ENCODE measurements at places on chromosomes 7 and 10. TPM values are rescaled to one million over a fixed set of nuclear protein-coding genes. Genes with fewer than 3 reads are reported as not detected.

LLCFC1 gene
- not detected for total RNA-seq

GRCh38 chr7:140586516-140586915 lies 54.1 kb downstream of the DENND2A start:
- DNase-seq: no peak

CLDN3 gene
- total RNA-seq: 14.2 TPM

- no peak for DNase-seq
These were observed 49.1 kb downstream of the STRA8 start for GRCh38 chr7:135282561-135283254.

GRCh38 chr10:94199565-94199964 lies 163.2 kb downstream of the NOC3L start:
- no peak for DNase-seq

DNA sequence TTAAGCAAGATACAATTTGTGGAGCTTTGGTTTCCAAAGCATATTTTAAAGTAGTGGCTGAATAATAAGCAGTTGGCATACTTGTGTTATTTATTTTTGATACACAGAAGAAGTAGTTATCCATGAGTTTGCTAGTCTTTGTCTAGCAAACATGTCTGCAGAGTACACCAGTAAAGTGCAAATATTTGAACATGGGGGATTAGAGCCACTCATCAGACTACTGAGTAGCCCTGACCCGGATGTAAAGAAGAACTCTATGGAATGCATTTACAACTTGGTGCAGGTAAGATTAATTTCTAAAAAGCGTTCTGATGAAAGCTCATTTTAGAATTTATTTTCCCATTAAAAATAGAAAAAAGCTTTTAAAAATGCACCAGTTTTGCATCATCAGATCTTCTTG lies 31.4 kb downstream of the ARMC3 start:
- DNase-seq: no peak

GRCh38 chr10:31457858-31458257 lies 138.8 kb downstream of the ZEB1 start:
- no peak for DNase-seq

DNA sequence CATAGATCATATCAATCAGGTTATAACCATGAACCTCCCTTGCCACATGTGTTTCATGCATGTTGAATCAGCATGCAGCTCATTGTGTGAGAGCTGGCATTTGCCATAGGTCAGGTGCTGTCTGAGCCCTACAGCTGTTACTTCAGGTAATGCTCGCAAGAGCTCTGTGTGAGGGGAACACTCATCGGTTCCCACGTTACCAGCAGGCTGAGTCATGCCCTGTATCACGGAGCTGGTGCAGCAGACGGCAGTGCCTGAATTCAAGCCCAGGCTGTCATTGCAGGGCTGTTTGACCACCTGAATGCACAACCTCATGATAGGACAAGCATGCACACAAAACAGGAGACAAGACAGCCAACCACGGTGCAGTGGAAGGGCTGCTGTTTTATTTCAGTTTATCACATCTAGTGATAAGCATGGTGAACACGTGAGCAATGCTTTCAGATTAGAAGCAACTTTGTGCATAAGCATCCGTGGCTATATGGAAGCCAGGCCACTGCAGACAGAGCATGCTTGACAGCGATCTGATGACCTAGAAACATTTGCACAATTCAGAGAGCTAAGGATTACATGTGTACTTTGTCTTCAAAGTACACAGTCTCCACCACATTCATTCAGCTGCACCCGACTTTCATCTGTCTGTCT lies 56.4 kb upstream of the PFKP start:
- no peak for DNase-seq

DNA sequence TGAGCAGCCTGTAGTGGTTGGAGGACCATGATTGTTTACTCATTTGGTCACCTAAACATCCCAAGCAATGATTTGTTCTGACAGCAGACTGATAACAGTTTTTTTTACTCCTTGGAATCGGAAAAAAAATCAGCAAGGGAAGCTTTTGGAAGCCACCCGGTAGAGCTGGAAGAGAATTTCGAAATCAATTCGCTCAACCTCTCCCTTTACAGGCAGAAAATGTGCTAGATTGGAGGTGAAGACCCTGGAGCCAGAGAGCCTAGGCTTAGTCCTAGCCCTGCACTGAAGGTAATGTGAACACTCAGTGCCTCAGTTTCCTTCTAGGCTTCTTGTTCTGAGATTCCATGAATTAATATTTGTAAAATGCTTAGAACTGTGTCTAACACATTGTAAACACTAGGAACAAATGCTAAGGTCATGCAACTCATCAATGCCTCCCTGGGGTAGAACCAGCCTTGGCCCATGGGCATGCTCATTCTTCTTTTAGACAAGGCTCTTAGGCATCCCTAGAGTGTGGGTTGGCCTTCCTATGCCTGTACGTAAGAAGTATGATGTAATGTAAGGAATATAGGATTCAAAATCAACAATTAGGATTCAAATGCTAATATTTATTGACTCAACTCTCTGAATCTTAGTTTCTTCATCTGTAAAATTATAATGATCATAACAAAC lies 52.7 kb downstream of the MET start:
- DNase-seq: no peak

DNA sequence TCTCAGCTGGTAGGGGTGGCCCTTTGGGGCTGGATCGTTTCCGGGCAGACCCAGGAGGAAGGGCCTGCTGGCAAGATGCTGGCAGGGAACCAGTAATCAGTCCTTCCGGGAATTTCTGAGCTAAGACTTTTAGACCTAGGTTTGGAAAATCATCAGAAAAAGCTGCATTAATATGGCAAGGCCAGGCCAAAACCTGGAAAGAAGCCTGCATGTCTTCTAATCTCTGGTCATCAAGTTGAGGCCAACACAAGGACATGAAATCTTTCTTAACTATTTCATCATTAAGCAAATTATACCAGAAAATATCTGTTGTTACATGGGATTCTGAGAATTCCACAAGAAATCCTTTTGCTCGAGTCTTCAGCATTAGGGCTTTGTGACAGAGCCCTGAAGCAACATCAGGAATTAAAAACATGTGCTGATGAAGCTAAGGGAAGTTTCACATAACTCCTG lies 19.9 kb downstream of the CPA1 start:
- no peak for DNase-seq

DNA sequence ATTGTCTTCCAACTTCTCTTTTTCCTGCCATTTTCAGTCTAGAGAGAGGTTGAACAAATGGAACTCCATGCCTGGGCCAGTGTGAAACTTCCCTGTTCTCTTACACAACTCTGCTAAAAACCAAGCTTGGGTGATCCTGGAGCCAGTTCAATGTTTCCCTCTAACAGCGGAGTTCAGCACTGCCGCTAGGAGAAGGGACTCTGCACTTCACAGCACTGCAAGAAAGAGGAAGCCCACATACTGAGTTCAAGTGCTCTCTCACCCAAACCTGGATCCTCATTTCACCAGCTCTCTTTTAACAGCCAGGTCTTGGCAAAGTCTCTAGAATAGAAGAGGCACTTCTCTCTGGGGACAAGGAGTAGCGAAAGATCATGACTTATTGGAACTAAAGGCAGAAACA lies 18.8 kb downstream of the FOXI2 start:
- DNase-seq: no peak

DNA sequence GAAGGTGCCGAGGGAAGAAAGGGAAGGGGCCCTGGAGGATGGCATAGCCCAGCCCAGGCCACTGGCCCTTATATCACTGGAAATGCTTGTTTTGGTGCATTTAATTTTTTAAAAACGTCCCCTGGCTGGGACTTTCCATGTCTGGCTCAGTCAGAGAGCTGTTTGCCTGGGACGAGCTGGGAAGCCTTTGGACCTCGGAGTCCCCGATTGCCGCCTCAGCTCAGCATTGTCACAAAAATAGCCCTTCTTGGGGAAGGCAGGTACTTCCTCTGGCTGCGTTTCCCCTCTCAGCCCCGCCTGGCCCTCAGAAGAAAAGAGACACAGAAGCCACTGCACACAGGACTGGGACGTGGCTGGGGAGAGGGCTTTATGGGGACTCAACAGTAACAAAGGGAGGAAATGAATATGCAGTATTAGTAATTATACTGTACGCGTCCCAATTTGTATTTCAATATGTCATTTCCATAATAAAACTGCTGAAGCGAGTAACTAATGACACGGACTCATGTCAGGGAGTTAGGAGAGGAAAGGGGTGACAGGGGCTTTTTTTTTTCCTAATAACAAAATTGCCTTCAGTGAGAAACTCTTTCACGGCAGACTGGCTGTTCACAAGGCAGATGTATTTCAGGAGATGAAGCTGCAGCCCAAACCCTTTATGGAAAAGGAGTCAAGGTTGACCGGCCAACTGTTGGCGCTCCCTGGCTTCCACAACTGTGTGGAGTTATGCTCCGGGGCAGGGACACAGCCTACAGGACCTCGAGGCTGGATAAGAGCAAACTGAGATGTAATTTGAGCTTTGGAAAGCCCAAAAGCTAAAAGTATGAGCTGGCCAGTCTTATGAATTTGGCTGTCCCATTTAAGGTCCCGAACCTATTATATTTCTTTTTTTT lies 31.0 kb upstream of the MXI1 start:
- no peak for DNase-seq

MLXIPL gene
- total RNA-seq: 0.87 TPM

DNA sequence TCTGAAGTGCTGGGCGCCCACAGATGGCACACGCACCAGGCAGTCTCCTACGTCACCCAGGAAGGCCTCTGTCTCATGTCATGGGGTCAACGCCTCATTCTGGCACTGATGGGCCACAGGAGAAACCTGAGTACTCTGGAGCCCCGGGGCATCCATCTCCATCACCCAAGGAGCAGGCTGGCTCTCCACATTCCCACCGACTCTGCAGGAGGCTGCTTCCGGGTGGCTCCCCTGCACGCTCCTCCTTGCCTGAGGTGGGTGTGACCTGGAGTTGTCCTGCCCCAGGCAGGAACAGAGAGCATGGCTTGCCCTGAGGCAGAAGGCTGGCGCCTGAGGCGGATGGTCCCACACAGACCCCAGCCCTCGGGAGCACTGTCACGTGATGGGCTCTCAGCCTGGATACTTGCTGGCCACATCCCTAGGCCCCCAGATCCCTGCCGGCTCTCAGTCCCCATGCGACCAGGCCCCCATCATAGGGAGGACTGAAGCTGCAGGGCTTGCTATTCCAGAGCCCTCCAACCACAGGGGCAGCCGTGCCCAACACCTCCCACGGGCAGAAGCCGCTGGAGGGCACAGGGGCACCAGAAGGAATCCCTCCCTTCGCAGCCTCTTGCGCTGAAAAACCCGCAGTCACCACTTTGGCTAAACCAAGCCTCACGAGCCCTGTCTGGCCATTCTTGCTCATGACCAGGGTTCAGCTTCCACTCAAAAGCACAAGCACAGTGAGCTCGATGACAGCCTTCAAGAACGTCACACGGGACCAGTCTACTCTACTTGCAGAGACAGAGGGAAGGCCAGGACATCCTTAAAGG lies 80.7 kb downstream of the MAD1L1 start:
- no peak for DNase-seq

All from neural progenitor cell (in vitro differentiated cells).